ENCODE measurements at places on chromosomes 5 and 9. TPM values are rescaled to one million over a fixed set of nuclear protein-coding genes. Genes with fewer than 3 reads are reported as not detected.

GRCh38 chr9:93826905-93827544, 128.1 kb downstream of the BARX1 start:
- no peak for DNase-seq

DNA sequence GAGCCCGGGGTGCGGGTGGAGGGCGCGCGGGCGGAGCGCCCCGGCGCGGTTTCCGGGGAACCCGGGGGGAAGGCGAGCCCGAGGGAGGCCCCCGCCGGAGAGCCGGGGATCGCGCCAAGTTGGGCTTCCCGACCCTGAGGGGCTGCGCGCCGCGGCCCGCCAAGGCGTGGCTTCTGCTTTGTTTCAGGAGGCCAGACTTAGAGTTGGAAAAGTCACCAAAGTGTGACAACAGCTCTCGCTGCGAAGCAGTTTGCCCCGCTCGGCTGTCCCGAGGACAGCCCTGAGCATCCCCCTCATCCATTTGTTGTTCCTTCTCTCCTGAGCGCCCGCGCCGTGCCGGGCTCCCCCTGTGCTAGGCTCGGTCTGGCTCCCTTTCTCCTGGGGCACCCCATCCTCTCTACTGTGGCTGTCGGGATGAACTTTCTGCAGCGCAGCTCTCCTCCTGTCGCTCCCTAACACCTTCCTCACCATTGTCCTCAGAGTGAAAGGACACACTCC, 410 bp downstream of the GLIPR2 start:
- DNase-seq = no peak

ELOVL7 gene
- polyA plus RNA-seq = 16.9 TPM

GRCh38 chr5:67378256-67378655, 181.7 kb upstream of the CD180 start:
- no peak for DNase-seq

- DNase-seq = no peak
These were observed 77.6 kb downstream of the MAPKAP1 start for GRCh38 chr9:125629446-125629845.

DNA sequence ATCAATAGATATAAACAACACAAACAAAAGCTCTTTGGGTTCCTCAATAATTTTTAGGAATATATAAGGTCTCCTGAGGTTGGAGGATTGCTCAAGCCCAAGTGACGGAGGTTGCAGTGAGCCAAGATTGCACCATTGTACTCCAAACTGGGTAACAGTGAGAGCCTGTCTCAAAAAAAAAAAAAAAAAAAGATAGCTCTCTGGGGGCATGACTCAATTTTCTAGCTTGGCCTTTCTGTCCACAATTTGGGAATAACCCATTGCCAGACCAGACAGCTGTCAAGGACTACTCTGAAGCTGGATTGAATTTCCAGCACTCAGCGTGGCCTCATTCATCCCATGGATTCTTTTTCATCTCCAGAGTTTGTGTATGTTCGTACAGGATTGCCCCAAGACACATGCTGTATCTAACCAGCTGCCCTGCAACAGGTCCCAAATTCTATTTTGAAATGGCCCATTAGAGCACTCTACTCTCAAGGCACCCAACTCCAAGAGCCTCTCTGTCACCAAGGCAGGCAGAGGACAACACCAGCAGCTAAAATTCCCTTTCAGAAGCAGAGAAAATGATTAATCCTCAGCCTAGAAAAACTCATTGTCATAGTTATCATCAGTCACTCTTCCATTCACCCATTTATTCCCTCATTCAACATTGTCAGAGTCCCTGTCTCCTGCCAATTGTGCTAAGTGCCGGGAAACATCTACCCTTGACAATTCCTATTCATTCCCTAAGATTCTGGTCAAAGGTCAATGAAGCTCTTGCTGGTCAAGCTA, 8.7 kb downstream of the FAM193B start:
- DNase-seq = no peak

DNA sequence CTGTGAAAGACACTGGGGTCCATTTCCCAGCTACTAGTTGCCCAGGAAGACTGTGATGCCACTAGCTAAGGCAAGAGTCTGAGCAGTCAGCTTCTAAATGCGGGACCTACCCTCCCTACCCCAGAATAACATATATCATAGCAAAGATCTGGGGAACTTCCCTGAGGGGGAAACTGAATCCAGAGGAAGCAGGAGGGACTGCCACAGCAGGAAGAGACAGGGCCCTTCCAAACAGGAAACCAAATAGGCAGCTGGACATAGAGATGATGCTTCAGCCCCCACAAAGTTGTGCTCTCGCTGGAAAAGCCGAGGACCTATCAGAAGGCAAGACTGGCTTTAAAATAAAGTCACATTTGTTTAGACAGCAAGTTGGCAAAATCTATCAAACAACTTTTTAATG, 51.1 kb downstream of the KLHL3 start:
- no peak for DNase-seq

- no peak for DNase-seq
These were observed 4.1 kb downstream of the CFAP95 start for GRCh38 chr9:69824499-69825252.

DNA sequence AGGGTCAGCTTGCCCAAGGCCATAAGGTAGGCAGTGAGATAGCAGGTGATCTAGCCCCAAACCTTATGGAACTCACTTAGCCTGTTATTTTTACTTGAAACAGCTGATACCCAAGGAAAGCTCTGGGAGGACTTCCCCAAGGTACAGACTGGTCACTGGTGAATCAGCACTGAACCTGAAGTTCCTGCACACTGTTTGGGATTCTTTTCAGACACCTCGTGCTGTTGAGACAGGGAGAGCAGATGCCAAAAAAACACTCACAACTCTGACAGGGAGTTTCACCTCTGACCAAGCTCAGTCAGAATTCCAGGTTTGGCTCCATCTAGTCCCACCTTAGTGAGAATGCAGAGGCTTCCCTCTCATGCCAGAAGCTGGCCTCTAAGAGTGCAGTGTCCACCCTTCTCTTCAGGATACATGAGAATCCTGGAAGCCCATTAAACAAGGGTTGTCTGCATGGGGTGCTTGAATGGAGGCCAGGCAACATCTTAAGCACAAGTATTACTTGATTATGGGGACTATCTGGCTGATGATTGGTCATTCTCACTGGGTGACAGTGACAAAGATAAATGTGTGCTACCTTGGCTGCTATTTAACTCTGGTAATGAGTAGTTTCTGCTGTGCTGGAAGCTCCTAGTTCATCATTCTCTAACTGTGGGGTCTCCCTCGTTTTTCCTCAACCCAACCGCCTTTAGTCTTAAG, 122.8 kb upstream of the SLIT3 start:
- no peak for DNase-seq

SLC6A3 gene
- polyA plus RNA-seq = 0.56 TPM

DNA sequence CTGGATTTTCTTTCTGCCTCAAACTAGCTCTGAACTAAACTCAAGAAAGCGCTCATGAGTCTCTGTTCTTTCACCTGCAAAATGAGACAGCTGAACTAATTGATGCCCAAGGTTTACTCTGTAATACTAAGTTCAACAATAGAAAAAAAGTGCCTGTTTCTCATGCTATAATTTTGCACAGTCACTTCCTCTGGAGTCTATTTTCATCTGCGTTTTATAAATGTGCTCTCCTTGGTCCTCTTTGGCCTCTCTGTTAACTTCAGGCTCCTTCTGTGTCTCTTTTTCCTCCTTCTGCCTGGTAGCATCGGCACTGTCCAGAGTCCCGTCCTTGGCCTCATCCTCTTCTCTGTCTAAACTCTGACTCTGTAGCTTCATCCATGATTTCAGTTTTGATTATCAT, 311.9 kb upstream of the TLE4 start:
- no peak for DNase-seq

BTNL3 gene
- 0.10 TPM for polyA plus RNA-seq

GRCh38 chr5:132271251-132272246, 14.1 kb downstream of the PDLIM4 start:
- no peak for DNase-seq

GRCh38 chr5:76221311-76221710, 138.1 kb downstream of the SV2C start:
- DNase-seq = no peak

DNA sequence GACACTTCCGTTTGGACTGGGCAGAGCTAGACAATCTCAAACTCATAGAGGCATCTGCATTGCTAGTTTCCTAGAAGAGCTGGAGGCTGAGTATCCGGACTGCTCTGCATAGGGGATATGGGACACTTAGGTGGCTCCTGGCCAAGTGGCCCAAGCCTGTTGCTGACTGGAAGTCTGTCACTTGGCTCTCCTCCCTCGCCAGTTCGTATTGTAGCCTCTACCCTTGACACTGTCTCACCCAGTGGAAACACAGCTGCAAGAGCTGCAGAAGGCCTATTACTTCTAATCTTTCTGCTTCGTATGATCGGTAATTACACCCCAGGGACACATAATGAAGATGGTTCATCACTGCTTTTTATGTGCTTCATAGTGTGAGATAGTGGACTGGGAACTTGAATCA, 34.7 kb downstream of the ITGA1 start:
- no peak for DNase-seq

DNA sequence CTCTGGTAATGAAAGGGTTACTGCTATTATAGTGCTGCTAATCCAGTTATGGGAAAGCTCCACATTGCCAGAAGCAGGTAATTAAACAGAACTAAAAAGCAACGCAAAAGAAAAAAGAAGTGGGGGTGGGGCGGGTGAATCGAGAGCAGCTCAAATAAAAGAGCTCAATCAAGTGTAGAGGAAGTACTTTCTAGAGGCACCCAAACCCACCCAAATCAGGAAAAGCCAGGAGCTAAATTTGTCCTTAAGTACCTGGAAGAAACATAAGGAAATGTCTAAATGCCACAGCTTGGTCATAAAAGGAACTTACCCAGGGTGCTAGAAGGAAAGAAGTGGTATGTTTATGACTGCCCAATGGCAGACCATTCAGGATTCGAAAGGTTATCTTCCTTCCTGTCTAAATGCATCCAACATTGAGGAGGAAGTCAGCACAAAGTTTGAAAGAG, 2.4 kb upstream of the RNF145 start:
- no peak for DNase-seq

DNA sequence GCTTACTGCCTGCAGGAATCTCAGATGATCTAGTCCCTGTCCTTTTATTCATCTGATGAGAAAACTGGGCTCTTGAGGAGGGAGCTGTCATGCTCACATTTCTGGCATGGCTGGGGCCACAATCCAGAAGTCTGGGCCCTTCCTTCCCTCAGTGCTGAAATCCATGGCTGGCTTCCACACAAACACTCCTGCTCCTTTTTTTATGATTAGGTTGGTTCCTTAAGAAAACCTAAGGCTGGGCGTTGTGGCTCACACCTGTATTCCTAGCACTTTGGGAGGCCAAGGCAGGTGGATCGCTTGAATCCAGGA, 1.3 kb downstream of the ACER2 start:
- no peak for DNase-seq

DNA sequence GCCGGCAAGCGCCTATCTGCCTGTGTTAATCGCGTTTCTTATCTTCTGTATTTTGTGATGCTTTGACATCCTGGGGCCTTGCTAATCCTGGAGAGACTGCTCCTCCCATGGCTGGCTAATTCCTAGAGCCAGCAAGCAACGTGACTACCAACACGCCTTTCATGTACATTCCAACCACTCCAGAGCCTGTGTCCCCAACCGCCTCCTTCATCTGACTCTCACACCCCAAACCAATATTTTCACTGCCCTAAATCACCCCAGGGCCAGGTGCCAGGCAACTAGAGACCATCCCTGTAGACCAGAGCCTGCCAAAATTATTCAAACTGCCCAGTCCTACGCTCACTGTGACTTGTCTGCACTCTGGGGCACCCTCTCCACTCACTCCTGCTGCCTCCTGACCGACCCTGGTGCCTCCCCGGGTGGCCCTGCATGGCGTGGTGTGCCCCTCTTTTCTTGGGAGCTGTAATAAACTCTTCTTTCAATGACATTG, 50.5 kb upstream of the COL5A1 start:
- DNase-seq = no peak

- DNase-seq = no peak
These were observed 53.6 kb downstream of the GADD45G start for GRCh38 chr9:89658401-89658800.

DNA sequence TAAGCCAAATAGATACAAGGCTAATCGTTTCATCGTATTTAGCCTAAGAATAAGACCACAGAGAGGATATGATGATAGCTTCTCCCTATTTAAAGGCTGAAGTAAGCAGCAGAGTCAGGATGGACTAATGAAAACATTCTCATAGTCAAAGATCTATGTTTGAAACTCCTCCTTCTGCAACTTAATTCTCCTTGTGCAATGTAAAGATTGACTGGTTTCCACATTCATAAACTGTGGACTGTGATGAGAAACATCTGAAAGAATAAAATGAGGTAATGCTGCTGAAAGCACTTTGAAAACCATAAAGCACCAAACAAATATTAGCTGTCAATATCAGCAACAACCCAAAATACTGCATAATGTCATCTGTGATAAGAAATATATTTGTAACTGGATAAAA, 361.9 kb downstream of the CSNK1G3 start:
- DNase-seq = no peak

DNA sequence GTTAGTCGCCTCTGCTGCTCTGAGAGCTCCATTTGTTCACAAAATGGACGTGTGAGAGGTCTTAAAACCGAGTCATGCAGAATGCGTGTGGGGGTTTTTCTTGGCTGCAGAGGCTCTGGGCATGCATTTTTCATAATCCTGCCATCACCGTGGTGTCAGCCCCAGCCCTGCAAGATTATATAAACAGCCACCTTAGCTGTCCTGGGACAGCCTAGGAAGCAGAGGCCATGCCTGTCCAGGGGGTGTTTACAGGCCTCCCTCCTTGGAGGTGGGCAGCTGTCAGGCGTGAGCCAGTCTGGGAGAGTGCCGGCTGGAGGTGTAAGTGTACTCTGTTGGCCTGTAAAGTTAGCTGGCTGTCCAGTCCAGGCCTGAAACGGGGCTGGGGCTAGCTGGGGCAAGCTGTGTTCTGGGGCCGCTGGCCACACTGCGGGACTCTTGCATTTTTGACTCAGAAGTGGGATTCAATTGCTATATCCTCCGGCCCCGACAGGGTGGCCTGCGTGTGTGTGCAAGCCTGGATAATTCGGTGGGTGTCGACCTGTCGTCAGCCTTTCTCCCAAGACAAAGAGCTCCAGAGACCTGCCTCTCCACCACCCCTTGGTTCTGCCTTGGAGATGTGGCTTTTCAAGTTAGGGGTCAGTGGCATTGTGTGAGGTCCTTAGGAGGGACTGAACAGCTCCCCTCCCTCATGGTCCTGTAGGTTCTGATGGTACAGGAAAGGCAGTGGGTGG, 2.4 kb downstream of the WNK2 start:
- no peak for DNase-seq

GRCh38 chr9:104820336-104820735, 56.4 kb downstream of the NIPSNAP3B start:
- no peak for DNase-seq

PAX5 gene
- 0.19 TPM for polyA plus RNA-seq

- DNase-seq = no peak
These were observed 4.5 kb downstream of the CCDC180 start for GRCh38 chr9:97311798-97312500.

FCN1 gene
- polyA plus RNA-seq = 2.2 TPM

GRCh38 chr9:136056546-136057235, 38.4 kb downstream of the NACC2 start:
- no peak for DNase-seq

PDZD2 gene
- polyA plus RNA-seq = 18.9 TPM

GRCh38 chr5:170522211-170523141, 18.7 kb downstream of the KCNIP1 start:
- no peak for DNase-seq

IL4 gene
- not detected for polyA plus RNA-seq

GRCh38 chr9:9523476-9524139, 1089.2 kb downstream of the PTPRD start:
- no peak for DNase-seq

PRRT1B gene
- polyA plus RNA-seq = 1.3 TPM

GRCh38 chr5:67437905-67438845, 241.6 kb upstream of the CD180 start:
- no peak for DNase-seq

Measured in left renal cortex interstitium (tissue), 4 donors.